ENCODE measurements at places on chromosomes 7 and 10.
A peak's percentile ranks its signal among the peaks of the same experiment; 100 is the strongest.

GRCh38 chr10:111756217-111757061, 427.1 kb downstream of the GPAM start:
- DNase-seq, result no peak

GRCh38 chr7:19051767-19052375, 65.6 kb downstream of the TWIST1 start:
- DNase-seq, result peak; percentile 33

DNA sequence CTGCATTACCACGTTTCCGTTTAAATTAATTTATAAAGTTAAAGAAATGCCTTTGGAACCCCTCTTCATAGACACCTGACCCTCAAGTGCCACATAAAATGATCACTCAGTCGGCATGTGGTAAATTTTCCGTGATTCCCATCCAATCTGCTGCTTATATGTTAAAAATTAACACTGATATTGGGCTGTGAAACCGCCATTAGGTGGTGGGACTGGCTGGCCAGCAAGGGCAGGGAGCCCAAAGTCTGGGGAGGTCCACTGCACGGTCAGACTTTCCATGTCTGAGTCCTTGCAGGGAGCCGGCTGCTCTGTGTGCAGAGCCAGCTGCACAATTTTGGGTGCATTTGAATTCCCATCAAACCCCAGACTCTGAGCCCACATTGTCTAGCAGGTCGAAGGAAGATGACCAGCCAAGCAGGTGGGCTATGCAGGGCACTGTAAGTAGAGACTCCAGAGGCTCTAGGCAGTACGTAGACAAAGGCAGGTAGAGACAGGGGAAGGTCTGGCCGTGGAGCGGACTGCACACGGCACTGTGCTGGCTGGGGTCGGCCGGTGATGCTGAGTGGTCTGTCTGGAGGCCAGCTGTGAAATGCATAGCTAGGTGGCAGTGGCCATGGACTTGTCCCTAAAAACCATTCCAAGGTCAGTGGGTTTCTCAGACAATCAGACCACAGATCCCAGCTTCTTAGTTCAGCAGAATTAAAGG, 122.9 kb downstream of the SH3PXD2A start:
- no peak for DNase-seq

DNA sequence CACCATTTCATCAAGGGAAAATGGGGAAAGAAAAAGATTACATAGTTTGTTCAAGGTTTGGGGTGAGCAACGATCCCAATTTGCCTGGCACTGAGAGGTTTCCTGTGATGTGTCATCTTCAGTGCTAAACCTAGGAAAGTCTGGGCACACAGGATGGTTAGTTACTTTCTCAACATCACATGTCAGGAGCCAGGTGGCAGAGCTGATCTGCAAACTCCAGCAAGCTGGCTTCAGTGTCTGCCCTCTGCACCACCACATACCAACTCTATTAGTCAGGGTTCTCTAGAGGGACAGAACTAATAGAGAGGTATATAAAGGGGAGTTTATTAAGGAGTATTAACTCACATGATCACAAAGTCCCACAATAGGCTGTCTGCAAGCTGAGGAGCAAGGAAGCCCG, 11.3 kb downstream of the ADAM12 start:
- no peak for DNase-seq

- no peak for DNase-seq
Measured at GRCh38 chr10:125531465-125531864, 151.5 kb downstream of the TEX36 start.

DNA sequence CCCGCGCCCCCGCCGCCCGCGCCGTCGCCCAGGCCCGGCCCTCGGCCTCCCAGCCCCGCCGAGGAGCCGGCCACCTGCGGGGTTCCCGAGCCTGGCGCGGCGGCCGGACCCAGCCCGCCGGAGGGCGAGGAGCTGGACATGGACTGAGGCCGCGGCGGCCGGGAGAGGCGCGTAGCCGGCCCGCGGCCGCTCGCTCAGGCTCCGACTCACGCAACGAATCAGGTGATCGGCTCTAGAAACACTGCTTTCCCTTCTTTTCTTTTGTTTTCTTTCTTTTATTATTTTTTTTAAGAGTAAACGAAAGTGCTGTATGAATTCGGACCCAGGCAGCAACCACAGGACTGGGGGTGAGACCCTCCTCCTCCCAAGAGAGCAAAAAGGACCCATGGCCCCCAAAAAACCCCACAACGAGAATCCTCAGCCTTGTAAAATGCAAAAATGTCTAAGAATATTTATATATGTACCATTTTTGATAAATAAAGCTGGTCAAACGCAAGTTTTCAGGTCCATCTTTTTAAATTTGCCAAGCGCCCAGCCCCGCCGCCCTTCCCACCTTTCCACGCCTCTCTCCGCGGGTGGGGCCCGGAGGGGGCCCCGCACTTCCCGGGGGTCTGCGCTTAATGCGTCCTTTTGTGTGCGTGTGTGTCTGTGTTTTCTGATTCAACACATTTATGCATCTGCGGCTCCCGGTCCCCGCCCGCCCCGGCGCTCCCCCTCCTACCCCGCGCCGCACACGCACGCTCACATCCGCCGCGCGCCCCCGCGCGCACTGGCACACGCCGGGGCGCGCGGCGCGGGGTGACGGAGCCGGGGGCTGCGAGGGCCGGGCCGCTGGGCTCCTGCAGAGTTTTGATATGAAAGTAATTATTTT, 4.4 kb downstream of the UNCX start:
- DNase-seq, result no peak
